ENCODE measurements at places on chromosomes 7 and 10.

DNA sequence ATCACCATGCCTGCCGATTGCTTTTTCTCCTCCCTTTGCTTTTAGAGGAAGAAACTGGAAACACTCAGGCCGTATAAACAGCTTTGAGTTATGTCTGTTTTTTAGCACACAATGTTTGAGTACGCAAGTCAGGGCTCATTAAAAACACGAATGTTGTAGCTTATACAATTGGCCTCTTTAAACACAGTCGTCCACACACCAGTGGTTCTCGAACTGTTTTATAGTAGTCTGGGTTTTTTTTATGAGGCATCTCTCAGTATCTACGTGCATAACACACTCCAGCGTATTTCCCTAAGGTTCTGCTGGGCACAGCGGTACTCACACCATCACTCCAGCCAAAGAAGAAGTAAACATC, 13.4 kb upstream of the CARD11 start:
- no peak for DNase-seq

GRCh38 chr7:30462179-30462578, 16.4 kb downstream of the NOD1 start:
- no peak for DNase-seq

DNA sequence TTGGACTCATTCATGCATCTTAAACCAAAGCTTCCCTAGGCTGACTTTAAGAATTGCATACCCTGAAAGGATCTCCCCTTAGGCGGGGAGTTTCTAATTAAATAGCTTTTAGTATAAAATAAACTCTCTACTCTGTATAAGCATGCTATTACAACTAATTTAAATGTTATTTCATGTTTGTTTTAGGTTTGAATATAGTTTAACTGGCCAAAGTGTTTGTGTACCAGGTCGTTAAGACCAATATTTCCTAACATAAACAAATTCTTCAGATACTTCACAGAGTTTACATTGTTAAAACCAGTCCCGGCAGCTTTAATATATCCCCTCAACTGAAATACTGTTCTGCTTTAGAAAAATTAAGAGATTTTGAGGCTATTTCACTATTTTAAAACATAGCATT, 2.3 kb downstream of the GLI3 start:
- DNase-seq = no peak

GRCh38 chr7:84985073-84985784, 201.6 kb downstream of the SEMA3D start:
- no peak for DNase-seq

DNA sequence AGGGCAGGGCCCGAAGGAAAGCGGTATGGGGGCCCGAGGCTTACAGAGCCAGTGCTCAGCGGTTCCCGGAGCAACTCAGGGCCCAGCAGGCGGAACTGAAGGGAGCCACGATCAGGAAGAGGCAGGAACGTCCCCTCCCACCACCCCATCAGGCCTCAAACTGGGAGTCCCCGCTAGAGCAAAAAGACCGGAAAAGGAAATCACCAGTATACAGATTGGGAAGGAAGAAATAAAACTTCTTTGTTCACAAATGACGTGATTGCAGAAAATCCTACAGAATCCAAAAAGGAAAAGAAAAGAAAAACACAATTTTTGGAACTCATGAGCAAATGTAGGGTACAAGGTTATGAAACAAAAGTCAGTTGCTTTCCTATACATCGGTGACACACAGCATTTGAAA, 21.6 kb upstream of the ZFAND2A start:
- no peak for DNase-seq

DNA sequence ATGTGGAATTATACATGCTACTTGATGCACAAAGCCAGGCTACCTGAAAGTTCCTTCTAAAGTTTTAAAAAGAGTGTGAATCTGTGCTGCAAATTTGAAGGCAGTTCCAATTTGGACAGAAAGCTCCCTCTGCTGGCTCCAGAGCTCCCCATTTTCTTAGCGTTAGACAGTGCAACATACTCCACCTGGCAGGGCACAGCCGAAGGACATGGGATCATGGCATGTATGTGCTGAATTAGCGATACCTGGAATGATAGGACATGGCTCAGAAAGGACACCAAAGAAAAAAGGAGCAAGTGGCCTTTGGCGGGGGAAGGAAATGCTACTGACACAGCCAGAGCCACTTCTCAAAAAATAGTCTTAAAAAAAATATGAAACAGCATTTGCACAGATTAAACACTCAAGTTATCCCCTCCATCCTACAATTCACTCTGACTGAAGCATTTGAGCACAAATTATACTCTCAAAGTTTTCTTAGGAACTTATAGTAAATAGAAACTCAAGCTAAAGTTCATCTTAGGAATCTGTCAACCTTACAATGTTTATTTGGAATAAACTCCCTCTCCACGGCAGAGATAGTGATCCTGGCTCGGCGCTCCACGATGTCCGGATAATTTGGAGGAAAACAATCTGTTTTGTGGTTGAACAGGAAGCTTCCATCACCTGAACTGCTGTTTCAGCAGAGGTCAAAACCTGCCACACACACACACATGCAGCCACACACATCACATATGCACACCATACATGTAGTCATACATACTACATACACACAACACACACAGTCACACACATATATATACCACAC, 80.0 kb downstream of the C7orf25 start:
- DNase-seq = no peak

DNA sequence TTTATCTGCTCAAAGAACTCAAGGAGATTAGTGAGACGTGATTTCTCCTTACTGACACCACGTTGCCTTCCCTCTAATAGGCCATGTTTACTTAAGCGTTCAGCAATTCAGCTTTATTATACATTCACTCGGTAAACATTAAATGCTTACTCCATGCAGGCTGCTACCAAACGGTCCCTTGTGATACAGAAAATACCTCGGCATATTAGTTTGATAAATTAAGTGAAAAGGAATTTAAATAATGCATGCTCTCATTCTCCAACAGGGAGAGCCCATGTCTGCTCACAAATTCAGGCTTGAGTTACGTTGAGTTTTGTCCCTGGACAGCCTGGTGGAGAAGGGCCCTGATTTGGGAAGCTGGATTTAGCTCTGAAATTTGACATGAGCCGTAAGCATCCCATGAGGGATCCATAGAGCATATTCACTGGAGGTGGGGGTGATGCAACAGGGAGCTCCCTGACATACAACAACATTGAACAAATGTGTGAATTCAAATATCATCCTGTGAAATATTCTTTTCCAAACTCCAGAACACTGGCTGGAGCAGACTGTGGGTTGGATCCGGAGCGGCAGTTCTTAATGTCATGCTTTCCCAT, 86.3 kb downstream of the TBXAS1 start:
- no peak for DNase-seq

GRCh38 chr7:1852517-1853430, 182.7 kb downstream of the ELFN1 start:
- no peak for DNase-seq

- DNase-seq = no peak
Observed at GRCh38 chr7:159172400-159172799, 27.7 kb upstream of the VIPR2 start.

DNA sequence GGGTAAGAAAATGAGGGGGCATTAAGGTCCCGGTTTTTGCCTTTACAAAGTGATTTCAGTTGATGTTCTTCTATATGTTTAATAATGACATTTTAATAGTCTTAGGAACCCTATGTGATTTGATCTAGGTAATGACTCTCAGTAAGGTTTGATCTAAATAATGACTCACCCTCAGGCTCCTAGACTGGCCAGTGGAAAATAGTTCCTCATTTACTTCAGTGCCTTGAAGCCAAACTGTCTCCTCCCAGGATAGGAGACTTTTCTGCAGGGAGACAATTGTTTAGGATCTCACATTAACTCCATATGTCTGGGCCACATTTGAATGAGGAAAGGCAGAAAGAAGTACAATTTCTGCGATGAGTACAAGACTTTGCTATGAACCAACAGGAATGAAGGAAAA, 1331.9 kb downstream of the XPNPEP1 start:
- DNase-seq = no peak

GRCh38 chr10:90141791-90142190, 440.4 kb downstream of the KIF20B start:
- no peak for DNase-seq

- DNase-seq = no peak
Observed at GRCh38 chr7:95501261-95501832, 15.6 kb downstream of the ASB4 start.

GRCh38 chr7:28661826-28662595, 249.7 kb downstream of the CREB5 start:
- DNase-seq = no peak

DNA sequence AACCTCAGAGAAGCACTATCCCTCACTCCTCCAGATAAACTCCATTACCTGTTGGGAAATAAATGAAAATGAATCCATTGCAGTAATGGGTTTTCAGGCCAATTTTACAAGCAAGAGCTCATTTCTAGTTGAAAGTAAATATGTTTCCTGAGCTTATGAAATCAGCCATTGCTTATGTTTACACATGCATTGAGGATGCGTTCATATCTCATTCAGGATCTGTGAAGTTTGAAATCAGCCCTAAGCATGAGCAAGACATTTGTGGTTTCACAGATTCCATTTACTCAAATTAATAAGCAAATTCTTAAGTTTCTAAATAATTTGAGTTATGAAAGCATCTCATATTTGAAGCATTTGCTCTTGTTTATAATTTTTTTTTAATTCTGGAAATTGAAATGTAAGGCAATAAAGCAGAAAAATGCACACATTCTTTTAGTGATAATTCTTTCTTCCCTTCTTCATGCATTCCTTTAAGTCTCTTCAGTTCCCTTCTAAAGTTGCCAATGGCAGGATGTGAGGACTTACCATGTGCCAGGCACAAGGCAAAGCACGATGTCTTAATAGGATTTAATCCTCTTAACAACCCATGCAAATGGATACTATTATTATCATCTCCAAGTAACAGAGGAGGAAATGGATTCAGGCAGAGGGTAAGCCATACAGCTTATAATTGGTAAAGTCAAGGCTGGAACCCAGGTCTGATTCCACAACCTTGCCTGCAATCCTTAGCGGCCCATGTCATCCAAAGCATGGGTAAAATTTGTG, 35.0 kb upstream of the CTTNBP2 start:
- no peak for DNase-seq

DNA sequence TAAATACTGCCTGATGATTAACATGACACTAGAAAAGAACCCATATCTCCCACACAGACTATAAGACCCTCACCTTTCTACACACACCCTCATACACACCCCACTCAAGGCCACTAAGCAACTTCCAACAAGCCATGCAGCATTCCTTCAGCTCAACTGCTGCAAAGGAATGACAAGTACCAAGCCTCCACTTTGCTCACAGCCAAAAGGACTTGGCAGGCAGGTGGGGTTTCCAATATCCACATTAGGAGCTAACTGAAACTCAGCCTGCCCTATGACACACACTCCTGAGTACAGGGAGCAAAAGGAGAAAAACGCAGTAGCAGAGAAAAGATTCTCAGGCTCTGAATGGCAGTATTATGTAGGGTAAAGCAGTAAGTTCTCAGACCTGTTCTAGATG, 13.4 kb downstream of the USP54 start:
- no peak for DNase-seq

DNA sequence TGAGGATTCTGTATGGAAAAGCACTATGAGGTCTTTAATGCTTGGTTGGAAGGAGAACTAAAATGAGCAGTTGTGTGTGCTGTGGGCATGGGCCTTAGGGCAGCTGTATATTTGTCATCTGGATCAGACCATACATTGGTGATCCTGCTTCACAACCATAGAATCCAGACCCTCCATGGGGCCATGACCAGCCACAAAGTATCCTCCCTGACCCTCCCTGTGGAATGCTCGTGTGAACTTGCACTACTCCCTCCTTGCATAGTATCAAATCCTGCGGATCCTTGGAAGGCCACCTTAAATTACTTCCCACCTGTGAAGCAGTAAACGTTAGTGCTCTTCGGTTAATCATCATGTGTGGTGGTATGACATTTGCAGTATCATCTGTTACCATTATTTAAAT, 67.1 kb downstream of the BMPR1A start:
- no peak for DNase-seq

DNA sequence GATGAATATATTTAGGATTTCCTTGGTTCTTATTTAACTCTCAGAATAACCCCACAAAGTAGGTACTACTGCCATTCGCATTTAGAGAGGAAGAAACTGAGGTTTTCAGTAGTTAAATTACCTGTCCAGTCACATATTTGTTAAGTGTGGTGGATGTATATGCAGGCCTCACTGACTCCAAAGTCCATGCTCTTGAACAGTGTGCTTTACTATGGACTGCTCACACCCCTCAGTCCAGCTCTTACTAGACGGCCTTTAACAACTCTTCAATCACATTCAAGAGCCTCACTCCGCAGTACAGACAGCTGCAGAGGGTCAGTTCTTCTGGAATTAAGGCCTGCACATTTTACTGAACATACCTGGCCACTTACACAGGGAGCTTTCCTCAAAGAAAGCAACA, 36.2 kb downstream of the ZNF248 start:
- no peak for DNase-seq

- DNase-seq = no peak
Observed at GRCh38 chr7:103388469-103389140, 41.2 kb downstream of the PSMC2 start.

- no peak for DNase-seq
Observed at GRCh38 chr10:43702213-43702935, 53.7 kb upstream of the ZNF32 start.

DNA sequence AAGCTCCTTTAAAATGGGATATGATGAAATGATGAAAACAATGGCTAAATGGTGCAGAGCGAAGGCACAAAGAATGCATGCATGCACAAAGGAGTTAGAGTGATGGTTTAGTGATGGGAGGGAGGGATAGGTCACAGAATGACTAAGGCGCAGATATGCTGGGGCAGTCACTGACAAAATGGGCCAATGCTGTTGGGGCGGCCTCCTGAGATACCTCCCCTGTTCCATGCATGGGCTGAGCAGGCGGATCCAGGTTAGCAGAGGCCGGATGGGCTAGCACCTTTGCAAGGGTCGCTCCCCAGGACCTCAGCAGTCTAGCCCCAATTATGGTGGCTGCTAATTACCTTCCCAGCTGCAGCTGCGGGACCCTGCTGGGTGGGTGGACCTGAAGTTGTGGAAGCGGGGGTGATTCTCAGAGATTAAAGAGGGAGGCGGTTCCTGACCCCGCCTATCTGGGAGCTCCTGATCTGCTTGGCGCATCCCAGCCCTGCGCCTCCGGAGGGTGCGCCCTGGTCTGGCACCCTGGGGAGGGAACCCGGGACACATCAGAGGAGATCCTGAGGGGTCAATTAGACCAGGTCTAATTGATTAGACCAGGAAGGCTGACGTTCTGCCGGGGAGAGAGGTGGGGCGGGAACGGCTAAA, 175.0 kb downstream of the CYP26A1 start:
- DNase-seq = no peak

DNA sequence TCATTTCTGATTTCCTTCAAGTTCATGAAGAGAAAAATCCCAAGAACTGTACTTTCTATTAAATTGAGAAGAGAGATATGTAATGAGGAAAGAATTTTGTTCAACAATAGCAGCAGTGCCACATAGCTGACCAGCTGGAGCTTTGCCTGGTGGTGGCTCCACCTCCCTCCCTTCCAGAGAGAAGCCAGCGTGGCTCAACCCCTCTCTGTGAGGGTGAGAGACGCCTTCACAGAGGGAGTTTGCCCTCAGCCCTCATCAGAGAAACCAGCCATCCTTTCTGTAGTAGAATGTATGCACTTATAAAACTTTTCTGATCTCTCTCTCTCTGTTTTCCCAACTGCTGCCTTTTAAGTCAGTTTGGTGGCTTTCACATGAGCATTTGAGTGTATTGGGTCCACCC, 20.5 kb upstream of the COL1A2 start:
- no peak for DNase-seq

GRCh38 chr10:33165911-33166310, 168.6 kb downstream of the NRP1 start:
- no peak for DNase-seq

GRCh38 chr10:1420661-1421362, 316.5 kb downstream of the ADARB2 start:
- DNase-seq = peak; percentile 29
